ENCODE measurements at places on chromosomes 7 and 10.

GRCh38 chr10:113018034-113018433 lies 68.0 kb downstream of the TCF7L2 start:
- no peak for DNase-seq

DNA sequence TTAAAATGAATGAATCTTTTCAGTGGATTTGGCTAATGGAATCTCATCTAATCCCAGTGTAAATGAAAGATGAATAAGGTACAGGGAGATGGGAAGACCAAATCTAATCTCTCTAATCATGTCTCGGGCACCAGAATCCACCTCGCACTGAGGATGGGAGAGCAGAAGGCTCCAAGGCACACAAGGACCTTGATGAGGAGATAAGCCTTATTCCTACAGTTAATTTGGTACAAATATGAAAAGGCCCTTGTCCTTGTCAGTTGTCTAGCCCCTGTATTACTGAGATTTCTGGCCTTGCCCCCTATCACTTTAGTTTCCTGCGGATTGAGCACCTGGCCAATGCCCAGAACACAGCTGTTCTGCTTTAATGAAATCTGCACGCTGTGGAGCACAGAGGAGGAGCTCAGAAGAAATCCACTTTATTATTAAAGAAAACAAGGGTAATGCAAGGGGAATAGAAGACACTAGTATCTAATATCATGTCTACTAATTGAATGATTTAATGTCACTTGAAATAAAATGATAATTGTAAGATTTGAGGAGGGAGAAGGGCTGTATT lies 321.4 kb upstream of the HGF start:
- DNase-seq, result no peak

DNA sequence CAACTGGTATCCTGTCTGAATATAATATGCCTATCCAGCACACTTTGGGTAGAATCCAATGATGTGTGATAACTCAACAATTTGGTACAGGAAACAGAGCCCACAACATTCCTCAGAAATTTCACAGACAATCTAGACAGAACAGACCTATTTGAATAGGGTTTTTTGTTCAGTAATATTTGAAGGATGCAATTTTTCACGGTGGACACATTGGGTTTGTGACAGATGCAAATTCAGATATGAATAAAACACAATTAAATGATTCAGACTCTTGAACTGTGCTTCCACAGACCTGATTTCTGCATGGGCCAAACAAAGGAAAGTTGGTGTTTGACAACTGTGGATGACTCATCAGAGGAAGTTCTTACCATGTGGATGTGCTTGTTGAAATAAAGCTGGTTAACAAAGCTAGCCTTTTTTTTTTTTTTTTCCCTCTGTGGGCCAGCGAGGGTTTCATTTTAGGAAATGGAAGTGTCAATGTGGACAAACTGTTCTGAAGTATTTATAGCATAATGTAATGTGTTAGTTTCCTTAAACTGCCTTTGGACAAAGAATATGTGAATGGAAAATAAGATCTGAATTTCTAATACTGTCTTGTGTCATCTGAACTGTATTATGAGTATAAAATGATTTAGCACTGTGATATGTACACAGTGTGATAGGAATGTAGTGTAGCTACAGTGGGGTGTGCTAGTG lies 43.2 kb upstream of the FAM133B start:
- DNase-seq, result peak; percentile 42

DNA sequence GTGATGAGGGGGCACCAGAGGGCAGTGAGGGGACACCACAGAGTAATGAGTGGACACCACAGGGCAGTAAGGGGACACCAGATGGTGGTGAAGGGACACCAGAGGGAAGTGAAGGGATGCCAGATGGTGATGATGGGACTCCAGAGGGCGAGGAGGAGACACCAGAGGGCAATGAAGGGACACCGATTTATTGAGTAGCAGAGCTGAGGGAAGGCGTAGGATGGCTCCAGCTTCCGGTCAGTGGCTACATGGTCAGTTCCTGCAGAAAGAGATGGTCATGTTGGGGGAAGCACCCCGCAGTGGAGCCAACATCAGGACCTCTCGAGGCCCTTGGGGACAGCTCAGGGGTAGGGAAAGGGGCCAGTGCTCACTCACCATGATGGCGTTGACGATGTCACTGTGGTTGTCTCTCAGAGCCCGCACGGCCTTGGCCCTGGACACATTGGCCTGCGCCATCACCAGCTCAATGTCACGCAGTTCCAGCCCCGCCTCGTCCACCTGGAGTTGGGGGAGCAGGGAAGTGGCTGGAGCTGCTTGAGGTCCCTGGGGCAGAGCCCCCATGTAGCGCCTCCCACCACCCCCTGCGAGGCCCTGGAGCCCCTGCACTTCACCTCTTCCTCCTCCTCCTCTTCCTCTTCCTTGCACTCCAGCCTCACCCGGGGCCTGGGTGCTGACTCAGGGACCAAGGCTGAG lies 8.4 kb downstream of the NACAD start:
- no peak for DNase-seq

- no peak for DNase-seq
Observed at GRCh38 chr10:1115607-1115955, 59.4 kb downstream of the WDR37 start.

GRCh38 chr7:28433699-28434219 lies 21.4 kb downstream of the CREB5 start:
- DNase-seq, result no peak

GRCh38 chr7:105581066-105581811 lies at the start of gene EFCAB10:
Gene EFCAB10 (minus strand): TSS chr7:105581493. CDS start chr7:105581463, 30 bp downstream.
- peak; percentile 20 for DNase-seq

DNA sequence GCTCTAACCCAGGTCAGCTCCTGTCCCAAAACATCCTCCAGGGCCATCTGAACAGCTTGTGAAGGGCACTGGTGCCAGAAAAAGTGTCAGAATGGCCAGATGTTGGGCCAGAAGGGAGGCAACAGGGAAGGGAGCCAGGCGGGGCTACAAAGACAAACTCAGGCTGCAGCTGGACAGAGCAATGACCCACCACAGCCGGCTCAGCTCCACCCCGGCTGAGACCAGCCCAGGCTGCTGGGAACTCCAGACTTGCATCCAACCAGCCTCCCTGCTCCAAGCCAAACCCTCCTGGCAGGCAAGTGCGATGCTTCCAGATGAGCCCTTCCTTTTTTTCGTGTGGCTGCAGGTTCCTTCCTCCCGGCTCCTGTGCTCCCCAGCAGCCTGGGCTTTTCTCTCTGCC lies 466.9 kb downstream of the PTPRN2 start:
- DNase-seq, result no peak

All from activated CD4-positive, alpha-beta T cell treated with anti-CD3 and anti-CD28 coated beads for 4 hours (primary cell).